Effector memory CD4-positive, alpha-beta T cell (primary cell): ENCODE measurements at places on chromosomes 6 and 20.
A peak's percentile ranks its signal among the peaks of the same experiment; 100 is the strongest.

DNA sequence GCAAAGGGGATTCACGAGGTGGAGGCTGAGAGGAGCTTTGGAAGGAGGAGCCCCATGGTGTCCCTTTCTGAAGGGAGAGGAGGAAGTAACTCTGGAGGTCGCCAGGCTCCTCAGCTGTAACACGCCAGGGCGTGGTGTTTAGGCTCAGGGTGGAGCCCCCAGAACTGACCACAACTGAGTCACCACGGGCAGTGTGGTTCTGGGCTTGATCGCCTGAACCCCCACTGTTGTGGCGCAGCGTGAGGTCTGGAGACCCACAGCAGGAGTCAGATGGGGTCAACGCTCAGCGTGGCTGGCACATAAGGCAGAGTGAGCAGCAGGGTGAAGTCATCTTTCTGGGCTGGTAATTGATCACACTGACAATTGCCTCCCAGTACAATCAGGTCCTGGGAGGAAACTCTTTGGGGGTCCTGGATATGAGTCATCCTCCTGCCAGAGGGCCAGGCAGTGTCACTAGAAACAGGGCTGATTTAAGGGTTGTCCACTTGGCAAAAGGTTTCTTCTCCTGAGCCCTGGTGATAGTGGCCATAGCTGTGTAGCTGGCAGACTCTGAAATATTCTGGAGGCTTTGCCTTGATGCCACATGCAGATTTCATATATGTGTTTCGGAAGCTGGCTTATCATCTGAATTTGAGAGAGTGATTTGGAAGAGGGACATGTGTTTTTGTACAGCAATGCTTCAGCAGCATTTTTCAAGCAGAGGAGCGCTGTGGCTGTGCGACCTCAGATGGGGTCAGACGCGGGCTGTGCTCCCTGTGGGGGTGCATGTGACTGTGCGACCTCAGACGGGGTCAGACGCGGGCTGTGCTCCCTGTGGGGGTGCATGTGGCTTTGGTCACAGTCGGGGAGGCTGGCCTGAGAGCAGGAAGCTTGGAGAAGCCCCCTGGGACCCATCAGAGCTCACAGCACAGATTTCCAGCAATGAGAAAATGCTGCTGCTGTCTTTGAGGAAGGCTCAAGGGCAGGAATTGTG, 50.0 kb downstream of the SYNJ2 start:
- DNase-seq, result peak; percentile 11

- DNase-seq, result peak; percentile 23
These were observed 8.8 kb upstream of the CD83 start for GRCh38 chr6:14108571-14109410.

DNA sequence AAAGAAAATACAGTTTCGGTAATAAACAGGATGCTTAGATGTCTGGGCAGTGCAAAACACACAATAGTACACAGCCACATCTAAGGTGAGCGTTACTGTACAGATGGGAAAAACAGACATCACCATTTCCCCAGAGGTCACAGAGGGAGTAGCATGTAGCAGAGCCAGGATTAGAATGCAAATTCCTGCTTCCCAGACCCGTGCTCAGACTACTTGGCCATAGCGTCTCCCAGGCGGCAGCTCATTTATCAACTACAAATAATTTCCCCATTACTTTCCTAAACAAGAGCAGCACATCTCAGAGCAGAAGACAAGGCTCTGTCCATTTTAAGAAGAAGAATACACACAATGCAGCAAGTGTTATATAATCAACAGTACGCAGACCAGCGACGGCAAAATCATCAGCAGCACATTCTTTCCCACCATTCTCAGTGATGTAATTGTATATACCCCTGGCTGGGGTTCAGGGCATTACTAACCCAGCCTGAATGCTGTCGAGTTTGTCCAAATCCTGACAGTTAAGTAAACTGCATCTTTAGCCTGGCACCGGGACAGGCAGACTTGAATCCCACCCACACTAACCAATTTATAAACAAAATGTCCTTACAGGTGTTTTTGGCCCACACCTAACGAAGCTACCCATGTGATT, 61.9 kb downstream of the CNKSR3 start:
- no peak for DNase-seq

DNA sequence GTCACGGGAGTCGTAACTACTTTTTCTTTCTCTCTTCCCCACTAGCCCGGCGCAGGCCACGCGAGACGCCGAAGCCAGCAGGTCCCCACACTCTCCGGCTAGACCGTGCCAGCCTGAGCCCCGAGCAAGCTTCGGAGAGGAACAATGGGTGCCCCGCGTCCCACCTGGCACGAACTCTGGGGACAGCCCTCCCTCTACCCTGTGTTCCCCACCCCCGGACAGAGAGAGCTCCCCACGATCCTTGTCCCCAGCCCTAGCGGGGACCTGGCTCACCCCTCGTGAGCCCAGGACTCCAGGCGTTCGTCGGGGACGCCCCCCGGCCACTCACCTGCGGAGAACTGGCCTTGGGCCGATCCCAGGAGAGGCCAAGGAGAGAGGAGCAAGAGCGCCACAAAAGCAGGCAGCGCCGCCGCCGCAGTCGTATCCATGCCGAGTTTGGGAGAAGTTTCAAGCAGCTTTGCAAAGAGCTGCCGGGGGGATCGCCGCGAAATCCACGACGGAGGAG, 416 bp downstream of the PTPRK start:
- DNase-seq, result peak; percentile 6

GRCh38 chr6:123715006-123715863, 78.5 kb upstream of the TRDN start:
- no peak for DNase-seq

- no peak for DNase-seq
These were observed 4.8 kb downstream of the HELZ2 start for GRCh38 chr20:63568986-63569949.
